Activated CD8-positive, alpha-beta memory T cell treated with anti-CD3 and anti-CD28 coated beads for 48 hours (primary cell): ENCODE measurements at places on chromosomes 1 and 21.

- no peak for DNase-seq
Measured at GRCh38 chr1:244114892-244115291, 63.8 kb downstream of the ZBTB18 start.

DNA sequence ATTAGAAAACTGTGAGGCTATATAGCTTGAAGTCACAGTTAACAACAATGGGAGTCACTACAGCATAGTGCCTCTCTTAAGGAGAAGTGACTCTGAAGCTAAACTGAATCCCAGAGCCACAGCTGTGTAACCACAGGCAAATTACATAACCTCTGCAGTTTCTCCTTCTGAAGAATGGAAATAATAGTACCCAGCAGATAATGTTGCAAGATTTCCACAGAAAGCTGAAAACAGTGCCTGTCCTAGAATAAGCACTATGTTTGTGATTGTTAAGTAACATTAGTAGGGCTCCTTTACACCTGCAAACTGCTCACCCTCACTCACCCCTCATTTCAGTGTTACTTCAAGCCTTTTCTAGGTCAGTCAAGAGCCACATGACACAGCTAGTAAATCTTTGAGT, 886.7 kb downstream of the PLA2G4A start:
- no peak for DNase-seq

- no peak for DNase-seq
Measured at GRCh38 chr1:215484171-215484939, 82.7 kb upstream of the KCTD3 start.

DNA sequence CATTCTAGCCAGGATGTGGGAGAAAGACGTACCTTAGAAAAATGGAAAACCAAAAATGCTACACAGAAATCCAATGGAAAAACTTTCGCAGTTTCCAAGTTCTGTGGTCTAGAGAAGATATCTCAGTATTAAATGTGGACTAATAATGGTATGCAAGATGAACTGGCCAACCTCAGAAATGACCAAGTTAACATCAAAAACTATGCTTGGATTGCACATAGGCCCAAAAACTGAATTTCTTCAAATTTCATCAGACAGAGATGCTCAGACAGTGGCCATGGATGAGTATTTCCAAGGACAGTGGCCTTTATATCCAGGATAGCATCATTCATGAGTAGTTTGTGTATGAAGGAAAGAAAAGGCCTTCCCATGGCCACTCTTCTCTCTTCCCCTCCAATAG, 132.2 kb downstream of the TIAM1 start:
- DNase-seq, result no peak

- DNase-seq, result no peak
Measured at GRCh38 chr21:34933609-34934335, 115.3 kb downstream of the RUNX1 start.

GRCh38 chr1:185157599-185158412, 839 bp downstream of the SWT1 start:
- no peak for DNase-seq

DNA sequence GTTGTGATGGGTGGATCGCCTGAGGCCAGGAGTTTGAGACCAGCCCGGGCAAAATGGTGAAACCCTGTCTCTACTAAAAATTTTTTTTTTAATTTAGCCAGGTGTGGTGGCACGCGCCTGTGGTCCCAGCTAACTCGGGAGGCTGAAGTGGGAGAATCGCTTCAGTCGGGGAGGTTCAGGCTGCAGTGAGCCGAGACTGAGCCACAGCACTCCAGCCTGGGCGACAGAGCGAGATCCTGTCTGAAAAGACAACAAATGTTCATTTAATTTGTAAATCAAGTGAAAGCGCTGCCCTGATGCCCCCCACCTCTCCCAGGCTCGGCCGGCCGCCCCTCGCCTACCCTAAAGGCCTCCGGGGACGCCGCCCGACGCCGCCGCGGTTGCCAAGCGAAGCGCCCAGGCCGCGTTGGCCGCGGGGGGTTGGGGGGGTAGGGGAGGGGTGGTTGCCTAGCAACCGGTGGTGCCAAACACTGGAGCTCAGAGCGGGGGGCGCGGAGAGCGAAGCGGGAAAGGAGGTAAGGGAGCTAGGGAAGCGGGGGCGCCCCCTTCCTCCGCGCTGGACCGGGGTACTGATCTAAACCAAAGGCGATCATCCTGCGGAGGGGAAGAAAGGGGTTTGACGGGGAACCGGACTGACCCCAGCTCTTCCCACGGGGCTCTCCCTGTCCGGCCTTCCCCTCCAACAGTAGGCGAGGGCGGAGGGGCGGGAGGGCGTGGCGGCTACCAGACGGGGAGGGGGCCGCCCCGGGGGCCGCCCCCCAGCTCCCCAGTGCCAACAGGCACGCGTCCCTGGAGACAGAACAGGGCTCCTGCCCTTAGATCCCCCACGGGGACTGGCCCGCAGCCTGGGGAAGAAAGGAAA, at the start of gene TEKT2:
Gene TEKT2 (plus strand): TSS at position 460 of the 862 bp plus-strand sequence. CDS start 828 bp downstream, outside the sequence.
- DNase-seq, result no peak

- no peak for DNase-seq
Measured at GRCh38 chr1:62070384-62071011, 124.2 kb upstream of the L1TD1 start.

- no peak for DNase-seq
Measured at GRCh38 chr1:73820843-73821242, 377.1 kb downstream of the LRRIQ3 start.

GRCh38 chr1:97044159-97044760, 322.7 kb downstream of the PTBP2 start:
- no peak for DNase-seq

DNA sequence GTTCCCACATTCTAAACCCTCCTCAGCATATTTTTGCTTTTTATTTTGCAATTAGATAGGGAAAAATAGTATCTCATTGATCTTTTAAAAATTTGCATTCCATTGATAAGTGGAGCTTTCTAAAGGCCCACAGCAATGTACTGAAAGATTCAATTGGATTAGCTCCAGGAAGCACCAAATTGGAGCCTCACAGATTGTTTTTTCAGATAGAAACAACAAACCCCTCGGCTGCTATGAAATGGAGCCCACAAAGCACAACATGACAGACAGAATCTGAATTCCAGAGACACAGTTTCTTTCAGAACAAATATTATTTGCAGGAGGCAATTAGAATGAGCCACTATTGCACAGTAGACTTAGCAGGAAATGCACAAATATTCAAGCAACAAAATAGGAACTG, 58.9 kb upstream of the KIF26B start:
- DNase-seq, result no peak

DNA sequence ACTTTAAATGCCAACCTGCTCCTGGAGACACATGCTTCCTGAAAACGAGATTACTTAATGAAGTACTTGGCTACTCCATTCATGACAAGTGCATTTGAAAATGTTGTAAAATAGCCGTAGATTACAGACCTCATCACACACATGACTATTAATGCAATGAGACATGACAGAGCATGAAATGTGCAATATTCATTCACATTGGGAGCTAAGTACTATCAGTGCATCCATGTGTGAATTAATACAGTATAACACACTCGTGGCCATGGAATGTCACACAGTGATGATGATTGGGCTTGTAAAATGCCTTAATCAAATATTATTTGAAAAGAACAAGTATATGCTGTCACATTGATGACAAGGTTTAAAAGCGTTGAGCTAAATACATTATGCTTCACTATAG, 407.0 kb downstream of the AMY1C start:
- no peak for DNase-seq

- no peak for DNase-seq
Measured at GRCh38 chr1:110390096-110390495, 730 bp downstream of the SLC16A4 start.

DNA sequence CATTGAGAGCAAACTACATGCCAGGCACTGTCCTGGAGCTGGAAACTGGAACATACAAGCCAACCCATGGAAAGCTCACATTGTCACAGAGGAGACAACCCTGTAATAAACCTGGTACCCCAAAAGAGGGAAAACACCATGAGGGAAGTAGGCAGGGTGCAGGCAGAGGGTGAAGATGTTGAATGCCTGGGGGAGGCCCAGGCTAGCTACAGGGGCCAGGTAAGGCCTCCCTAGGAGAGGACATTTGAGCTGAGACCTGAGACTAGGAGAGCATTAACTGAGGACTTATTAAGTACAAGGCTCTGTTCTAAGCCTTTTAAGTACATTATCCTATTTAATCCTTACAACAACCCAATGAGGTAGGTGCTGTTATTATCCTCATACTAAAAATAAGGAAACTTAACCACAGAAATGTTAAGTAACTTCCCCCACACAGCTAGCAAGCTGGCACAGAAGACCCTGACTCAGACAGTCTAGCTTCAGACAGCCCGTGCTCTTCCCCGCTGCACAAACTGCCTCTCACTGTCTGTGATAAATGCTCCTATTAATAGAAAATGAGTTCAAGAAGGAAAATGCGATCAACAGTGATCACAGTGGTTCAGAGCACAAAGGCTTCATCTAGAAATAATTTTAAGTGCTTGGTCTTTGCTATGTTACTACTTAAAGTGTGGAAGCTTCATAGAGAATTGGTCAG, 41.8 kb downstream of the ZNF281 start:
- no peak for DNase-seq

GRCh38 chr1:172351754-172352161, 68.7 kb upstream of the C1orf105 start:
- no peak for DNase-seq

- DNase-seq, result no peak
Measured at GRCh38 chr1:167795810-167796740, 74.3 kb downstream of the MPZL1 start.

DNA sequence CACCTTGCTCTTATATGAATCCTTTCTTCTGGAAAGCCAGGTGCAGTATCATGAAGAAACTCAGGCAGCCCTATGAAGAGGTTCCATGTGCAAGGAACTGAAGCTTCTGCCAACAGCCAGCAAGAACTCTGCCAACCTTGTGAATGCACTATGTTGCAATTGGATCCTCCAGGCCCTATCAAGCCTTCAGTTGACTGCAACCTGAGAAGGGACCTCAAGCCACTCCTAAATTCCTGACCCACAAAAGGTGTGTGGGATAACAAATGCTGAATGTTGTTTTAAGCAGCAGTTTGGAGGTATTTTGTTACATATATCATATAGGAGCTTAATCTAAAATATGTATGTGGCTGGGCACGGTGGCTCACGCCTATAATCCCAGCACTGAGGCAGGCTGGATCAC, 84.0 kb downstream of the RERE start:
- no peak for DNase-seq

GRCh38 chr1:159851407-159851806, 11.1 kb downstream of the VSIG8 start:
- DNase-seq, result no peak

DNA sequence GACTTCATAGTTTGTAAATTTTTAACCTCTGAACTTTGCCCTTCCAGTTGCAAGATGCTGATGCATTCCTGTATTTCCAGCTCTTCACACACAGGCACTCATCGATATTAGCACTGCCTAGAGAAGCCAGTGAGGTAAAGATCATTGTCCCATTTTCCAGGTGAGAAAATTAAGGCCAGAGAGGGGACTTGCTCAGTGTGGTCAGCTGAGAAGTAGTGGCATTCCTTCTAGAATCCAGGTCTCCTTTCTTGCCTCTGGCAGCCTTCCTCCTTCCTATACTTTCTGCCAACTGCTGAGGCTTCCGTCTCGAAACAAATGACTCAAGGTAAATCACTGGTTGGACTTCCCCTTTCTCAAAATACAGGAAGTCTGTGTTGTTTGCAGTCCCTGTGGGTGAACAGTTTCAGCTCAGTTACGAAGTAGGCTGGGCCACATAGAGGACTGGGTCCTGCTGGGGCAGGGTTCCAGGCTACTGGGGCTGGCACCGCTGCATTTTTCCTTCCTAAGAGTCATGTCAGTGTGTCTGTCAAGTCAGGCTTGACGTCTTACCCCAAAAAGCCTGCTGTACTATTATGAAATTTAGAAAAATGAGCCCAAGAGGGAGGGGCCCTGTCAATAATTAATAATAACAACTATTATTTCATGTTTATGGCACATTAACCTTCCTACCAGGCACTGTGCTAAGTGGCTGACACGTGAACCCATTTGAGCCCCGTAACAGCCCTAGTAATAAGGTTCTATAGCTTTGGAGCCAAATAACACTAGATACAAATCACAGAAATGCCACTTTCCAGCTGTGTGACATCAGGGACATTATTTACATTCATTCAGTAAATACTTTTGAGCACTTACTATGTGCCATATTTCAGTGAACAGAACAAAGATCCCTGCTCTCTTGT, 16.6 kb upstream of the RNF19B start:
- peak; percentile 40 for DNase-seq

DNA sequence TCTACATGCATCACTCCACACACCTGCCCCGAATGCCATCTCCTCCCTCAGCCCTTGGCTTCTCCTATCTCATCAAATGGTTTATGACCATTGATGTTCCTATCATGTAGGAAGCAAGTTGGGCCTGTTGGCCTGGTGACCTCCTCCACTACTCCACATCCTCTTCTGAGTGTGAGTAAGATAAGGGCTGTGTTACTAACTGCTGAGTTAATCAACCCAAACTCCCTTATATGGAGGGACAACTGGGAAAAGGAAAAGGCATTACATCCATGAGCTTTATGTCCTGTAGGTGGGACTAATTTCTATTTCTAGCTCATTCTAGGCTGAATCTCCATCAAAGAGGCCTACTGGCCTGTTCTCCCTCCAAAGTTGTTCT, 57.6 kb downstream of the WLS start:
- DNase-seq, result no peak
